Astrocyte (in vitro differentiated cells and primary cell): ENCODE measurements at places on chromosomes 2 and 18. TPM values are rescaled to one million over a fixed set of nuclear protein-coding genes. Genes with fewer than 3 reads are reported as not detected.

Gene GALNT13
- 2.0 and 2.6 TPM in 2 replicates for total RNA-seq

Gene FLACC1
- total RNA-seq: 1.7 and 2.2 TPM in 2 replicates

Gene CLEC4F
- not detected in 2 replicates for total RNA-seq

Gene CTLA4
- not detected in 2 replicates for total RNA-seq

Gene SGPP2
- 0.19 and 0.20 TPM in 2 replicates for total RNA-seq

Gene PROKR1
- total RNA-seq: 0.05 TPM in 1 of 2 replicates, not detected in the other

Gene ABCG5
- total RNA-seq: not detected in 2 replicates

Gene PDE11A
- 0.45 and 0.89 TPM in 2 replicates for total RNA-seq

Gene SALL3
- 6.8 and 7.7 TPM in 2 replicates for total RNA-seq

DNA sequence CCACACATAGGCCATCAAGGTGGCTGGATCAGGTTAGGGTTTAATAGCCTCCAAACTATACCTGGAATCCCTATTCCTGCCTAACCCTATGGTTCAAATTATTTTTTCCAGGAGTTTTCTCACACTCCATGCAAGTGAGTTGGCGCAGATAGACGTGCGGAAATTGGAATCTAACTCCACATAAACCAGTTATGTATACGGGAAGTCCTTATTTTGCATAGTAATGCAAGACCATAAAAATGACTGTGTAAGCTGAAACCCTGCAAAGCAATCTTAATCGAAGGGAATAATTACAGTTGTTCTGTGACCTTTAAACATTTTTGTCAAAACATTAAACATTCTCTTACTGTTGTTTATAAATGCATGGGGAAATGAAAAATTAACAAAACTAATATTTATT lies 200.1 kb upstream of the SIX2 start:
- DNase-seq: no peak

DNA sequence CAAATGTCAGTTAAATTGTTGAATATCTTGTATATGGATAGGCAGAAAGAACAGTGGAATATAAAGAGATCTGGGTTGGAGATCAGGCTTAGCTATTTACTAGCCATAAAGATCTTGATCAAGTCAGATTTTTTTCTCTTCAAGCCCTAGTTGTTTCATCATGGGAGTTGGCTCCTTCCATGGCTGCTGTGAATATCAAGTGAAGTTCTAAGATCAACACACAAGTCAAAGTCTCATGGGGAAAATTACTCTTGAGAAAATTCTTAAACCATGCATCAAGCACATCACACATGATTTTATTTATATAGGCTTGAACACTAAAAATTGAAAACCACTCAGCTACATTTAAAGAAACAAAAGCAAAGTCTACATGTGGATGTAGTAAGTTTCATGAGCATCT lies 79.8 kb downstream of the C1D start:
- no peak for DNase-seq

- DNase-seq: peak; percentile 4
Measured at GRCh38 chr2:98806236-98806697, 75.3 kb upstream of the MGAT4A start.

GRCh38 chr2:136381722-136382633 lies 264.0 kb upstream of the CXCR4 start:
- DNase-seq: no peak

DNA sequence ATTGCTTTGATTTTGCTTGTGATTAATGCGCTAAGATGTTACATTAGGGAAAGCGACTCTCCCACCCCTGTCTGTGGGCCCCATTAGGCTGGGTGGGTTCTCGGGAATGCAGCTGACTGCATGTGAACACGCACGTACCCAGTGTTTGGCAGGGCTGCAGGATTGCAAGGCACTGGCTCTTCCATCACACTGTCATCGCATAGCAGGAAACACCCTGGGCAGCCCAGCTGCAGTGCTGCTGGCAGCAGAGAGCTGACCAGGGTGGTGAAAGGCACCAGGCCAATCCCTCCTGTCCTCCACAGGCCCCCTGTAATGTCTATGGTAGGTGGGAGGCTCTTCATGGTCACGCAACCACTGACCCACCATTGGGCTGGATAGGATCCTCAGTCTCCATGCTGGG lies 34.4 kb upstream of the FZD7 start:
- DNase-seq: no peak

GRCh38 chr2:158024288-158024898 lies 77.3 kb upstream of the UPP2 start:
- no peak for DNase-seq

- no peak for DNase-seq
Measured at GRCh38 chr2:110771547-110772382, 39.4 kb downstream of the ACOXL start.

DNA sequence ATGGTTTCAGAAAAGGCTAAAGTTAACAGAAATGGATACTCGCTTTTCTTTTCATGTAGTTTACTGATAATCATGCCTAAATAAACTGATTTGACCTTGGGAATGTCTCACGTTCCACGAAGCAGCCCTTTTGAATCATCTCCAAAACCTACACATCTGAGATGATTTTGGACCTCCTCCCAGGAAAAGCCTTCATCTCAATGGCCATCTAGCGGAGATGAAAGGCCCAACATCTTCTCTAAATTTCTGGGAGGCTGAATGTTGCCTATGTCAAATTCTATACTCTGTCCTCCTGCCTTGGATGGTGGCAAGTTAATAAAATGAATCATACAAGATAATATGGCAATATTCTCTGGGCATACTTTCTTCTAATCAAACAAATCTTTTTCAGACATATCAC lies 448.5 kb downstream of the ZEB2 start:
- DNase-seq: no peak

DNA sequence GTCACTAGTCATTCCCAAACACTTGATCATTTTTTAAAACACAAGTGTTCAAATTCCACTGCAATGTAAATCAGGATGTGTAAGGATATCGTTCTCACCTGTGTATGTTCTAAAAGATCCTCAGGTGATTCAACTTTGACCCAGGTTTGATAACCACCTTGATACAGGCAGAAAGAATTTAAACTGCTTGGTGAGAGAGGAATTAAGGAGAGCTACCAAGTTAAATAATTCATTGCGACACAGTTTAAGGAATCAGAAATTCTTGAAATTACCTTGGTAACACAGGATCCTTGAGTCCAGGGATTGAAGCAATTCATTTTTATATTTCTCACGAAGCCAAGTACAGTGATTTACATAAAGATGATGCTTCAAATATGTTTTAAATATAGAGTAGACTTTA lies 80.7 kb upstream of the EHBP1 start:
- DNase-seq: no peak

DNA sequence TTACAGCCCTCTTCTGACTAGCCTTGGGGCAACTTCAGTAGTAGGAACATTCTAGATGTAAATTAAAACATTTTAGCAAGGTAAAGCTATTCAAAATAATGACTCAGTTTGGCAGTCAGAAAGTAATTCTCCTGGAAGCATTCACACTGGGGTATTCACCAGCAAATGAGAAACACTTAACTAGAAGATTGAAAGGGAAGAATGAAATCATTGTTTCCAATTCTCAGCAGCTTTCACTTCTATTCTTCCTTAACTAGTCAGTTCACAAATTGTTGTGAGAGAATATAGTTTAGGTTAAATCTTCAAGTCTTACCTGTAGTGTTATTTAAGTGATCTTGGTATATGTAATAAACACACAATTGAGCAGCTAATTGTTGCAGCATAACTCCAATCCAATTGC lies 1135.6 kb upstream of the FAM98A start:
- no peak for DNase-seq
